Fibroblast of skin of scalp (primary cell): ENCODE measurements at places on chromosomes 3 and 15.

GRCh38 chr3:177932346-177932745, 603.9 kb upstream of the KCNMB2 start:
- no peak for DNase-seq

- DNase-seq, result peak; percentile 4
These were observed 105.8 kb upstream of the ARL6 start for GRCh38 chr3:97658668-97659285.

DNA sequence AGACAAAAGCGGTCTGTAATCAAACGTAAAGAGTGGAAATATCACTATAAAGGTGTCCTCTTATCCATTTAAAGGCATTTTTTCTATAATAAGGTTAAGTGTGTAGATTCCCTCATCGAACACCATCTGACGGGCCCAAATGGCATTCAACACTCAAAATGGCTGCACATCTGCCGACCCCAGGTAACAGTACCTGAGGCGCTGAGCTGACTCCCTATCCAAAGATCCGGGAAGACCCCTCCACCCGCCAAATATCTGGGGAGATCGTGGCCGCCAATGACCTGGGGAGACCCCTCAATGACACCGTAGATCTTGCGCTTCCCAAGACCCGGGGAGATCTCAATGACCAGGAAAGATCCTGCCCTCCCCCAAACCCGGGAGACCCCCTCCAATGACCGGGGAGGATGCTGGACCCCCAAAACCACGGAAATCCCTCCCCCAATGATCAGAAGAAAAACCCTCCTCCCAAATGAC, 476 bp downstream of the IP6K2 start:
- no peak for DNase-seq

DNA sequence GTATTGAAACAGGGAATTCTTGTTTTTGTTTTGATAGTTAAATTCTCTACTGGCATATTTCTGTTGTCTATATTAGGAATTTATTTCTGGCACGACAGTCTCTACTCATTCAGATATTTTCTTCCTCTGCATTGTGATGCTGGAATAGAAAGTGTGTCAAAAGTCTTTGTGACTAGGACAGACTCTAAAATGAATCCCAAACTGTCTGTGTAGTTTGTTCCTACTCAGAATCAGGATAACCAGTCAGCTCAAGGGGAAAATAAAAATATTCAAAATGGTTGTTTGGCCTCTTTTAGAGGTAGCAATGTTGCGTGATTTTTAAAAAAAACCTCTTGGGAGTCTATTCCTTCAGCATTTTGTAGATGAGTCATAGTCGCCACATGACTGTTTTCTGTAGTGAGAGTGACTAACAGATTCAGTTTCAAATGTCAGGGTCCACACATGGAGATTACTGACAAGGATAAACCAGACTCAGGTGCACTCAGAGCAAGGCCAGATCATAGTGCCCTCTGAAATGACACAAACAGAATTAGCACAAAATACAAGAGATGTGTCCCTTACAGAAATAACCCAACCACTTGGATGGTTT, 13.1 kb downstream of the SLC7A14 start:
- DNase-seq, result peak; percentile 78

- no peak for DNase-seq
These were observed 26.3 kb downstream of the CHST2 start for GRCh38 chr3:143145906-143146305.

- DNase-seq, result no peak
These were observed 91.5 kb upstream of the MEF2A start for GRCh38 chr15:99473981-99474906.

- DNase-seq, result peak; percentile 46
These were observed 29.3 kb downstream of the FBLN2 start for GRCh38 chr3:13578251-13578650.

DNA sequence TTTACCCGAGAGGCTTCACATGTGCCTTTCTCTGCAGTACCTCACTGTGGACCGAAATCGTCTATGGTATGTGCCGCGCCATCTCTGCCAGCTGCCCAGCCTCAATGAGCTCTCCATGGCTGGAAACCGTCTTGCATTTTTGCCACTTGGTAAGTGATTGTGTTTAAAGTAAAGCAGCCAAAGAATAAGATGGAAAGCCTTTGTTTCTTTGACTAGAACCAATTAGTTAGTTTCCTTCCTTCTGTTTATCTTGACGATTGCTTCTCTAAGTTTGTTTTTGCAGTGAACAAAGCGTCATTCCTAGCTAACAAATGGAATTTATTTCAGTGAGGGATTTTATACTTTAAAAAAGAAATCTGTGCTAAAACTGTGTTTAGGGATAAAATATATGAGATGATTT, 82.7 kb downstream of the LRRC28 start:
- DNase-seq, result no peak

DNA sequence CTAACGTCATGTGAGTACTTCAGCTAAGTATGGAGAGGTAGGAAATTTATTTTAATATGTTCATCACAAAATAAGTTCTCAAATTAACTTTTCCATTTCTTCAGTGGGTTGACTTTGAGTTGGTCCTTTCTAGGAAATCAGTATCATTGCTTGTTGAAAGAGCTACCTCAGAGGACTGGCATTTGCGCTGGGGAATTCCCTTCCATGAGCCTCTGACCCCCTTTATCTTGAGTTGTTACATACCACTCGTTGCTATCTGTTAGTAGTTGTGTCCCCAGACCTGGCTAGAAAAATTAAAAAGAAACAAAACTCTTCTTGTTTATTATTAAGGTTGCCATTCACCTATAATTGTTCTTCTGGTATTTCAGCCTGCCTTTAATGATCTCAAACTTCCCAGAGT, 96.8 kb upstream of the ROBO2 start:
- DNase-seq, result no peak

DNA sequence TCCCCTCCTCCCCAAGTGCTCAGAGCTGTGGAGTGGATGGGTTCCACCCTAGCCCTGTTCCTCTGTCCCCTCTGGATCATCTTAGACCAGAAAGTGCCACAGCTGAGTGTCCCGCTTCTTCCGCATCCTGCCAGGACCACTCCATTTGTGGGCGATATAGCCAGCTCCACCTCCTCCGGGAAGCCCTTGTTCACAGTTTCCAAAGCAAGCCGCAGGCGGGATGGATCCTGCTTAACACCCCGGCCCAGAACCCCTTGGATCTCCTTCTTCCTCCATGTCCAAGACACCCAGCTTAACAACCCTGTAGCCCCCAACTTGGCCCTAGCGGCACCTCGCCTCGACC, 490 bp upstream of the ALAS1 start:
- DNase-seq, result no peak

DNA sequence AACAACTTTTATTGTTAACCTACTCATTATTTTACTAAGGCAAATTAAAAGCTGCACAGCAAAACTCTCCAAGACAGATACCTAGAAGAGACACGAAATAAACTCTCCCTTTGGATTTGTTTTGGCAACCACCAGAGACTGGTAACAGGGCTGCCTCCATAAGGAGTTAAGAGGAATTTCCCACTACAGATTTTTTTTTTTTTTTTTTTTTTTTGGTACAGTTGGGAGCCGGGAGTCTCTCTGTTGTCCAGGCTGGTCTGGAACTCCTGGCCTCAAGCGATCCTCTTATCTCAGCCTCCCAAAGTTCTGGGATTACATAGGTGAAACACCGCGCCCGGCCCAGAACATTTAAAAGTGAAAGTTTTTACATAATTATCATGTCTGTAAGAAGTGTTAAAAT, 73.6 kb upstream of the VGLL4 start:
- DNase-seq, result peak; percentile 61

DNA sequence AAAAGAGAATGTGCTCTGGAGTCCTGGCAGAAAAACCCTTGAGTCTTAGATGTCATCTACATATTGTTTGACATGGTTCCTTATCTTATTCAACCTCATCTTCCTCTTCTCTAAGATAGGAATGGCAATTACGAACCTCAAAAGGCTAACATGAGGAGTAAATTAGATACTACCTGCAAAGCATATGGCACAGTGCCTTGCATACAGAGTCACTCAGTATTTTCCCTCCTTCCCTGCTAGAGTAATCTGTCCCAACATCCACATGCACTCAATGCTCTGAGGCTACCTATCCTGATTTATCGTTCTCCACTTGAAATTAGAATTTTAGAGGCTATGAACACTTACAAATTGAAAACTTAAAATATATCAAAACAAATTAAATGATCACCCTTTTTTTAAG, 386.7 kb downstream of the RSL24D1 start:
- no peak for DNase-seq

DNA sequence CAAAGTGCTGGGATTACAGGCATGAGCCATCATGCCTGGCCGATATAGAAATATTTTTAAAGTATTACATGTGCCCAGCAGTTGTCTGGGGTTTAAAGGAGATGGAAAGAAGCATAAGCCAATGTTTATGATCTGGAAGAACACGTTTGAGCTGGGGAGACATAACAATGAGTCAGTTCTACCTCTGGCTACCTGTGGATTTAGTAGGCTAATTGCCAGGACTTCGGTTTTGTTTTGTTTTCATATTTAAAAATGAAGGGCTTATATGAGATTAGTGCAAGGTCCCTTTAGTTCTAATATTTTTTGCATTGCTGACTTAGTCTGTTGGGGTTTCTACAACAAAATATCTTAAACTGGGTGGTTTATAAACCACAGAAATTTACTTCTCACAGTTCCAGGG, 22.9 kb upstream of the TNFSF10 start:
- no peak for DNase-seq

DNA sequence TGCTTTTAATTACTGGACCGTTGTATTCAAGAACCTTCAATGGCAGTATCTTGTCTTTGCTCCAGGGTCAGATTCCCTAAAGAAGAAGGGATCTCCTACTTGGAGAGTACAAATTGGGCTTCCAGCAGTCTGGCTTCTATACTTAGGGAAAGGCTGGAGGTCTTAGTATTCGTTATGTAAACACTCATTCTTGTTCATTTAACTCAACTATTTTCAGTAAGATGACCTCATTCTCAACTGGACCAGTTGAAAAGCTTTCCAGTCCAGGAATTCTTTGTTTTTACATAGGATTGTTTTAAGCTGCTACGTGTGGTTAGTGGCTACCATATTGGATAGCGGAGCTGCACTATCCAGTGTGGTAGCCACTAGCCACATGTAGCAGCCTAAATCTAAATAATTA, 4.6 kb downstream of the SENP5 start:
- no peak for DNase-seq

GRCh38 chr3:99409961-99410360, 228.4 kb upstream of the COL8A1 start:
- peak; percentile 46 for DNase-seq

GRCh38 chr15:48029642-48030041, 91.1 kb upstream of the SLC24A5 start:
- no peak for DNase-seq

DNA sequence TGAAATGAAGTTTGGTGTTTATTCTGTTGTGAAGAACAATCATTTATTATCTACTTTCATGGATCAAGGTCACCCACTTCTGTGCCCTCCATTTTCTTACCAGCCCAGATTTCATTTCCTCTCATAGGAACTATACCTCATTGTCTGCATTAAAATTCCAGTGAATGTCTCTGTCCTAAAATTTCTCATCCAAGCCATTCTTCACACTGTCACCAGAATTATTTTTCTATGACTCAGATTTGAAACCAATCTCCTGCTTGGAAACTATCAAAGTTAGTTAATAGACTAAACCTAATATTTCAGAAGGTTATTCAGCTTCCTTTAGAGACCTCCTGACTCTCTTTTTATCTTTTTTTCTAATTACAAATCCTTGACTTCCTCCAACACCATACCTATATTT, 364.1 kb upstream of the CBLB start:
- DNase-seq, result peak; percentile 63

- no peak for DNase-seq
These were observed 55.6 kb upstream of the TBC1D23 start for GRCh38 chr3:100205171-100205570.

DNA sequence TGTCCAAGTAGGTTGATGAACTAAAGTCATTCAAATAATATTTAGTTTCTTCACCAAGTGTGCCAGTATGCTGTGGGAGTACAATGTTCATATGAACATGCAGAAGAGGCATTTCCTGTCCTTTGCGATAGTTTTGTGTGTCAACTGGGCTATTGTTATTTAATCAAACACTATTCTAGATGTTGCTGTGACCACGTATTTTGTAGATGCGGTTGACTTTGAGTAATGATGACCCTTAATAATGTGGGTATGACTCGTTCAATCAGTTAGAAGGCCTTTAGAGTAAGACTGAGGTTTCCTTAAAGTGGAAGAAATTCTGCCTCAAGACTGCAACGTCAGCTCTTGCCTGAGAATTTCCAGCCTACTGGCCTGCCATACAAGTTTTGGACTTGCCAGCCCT, 470.7 kb upstream of the CBLB start:
- DNase-seq, result peak; percentile 10

DNA sequence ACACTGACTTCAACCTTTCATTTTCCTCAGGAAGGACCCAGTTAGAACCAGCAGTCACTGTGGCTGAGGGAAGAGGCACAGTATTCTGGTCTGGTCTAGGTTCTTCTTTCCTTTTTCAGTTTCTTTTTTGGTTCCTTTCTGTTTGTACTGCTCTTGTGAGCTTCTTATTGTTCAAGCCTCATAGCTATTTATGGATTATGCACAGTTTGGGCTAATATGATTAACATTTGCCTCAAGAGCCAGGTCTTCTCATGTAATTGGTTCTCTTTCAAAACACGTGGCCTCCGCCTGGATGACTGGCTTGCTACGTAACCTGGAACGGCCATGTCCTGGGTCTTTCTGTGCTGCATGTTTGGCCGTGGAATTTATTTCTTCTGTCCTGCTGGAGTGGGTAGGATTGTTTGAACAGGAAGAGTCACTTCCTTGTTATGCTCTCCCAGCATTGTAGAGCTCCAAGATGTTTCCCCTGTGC, 43.3 kb downstream of the RBMS3 start:
- DNase-seq, result peak; percentile 46

GRCh38 chr15:65936282-65936681, 67.0 kb downstream of the RAB11A start:
- no peak for DNase-seq
